DMS79 treated with DMSO at 0.1 percent for 48 hours (cell line): ENCODE measurements at places on chromosomes 13 and 19.

GRCh38 chr19:38862321-38863059 lies 12.7 kb upstream of the HNRNPL start:
- DNase-seq = peak; percentile 98

- DNase-seq = no peak
These were observed 28.4 kb downstream of the UBAC2 start for GRCh38 chr13:99228737-99229691.

GRCh38 chr13:22169473-22169872 lies 498.6 kb downstream of the FGF9 start:
- DNase-seq = no peak

- no peak for DNase-seq
These were observed 995.9 kb downstream of the UQCRFS1 start for GRCh38 chr19:28217022-28217421.

GRCh38 chr19:35052599-35053190 lies 11.2 kb downstream of the HPN start:
- no peak for DNase-seq

GRCh38 chr19:41530761-41531301 lies 45.1 kb upstream of the CEACAM21 start:
- no peak for DNase-seq

GRCh38 chr13:64849196-64849595 lies 2380.9 kb downstream of the PCDH9 start:
- DNase-seq = no peak

- DNase-seq = no peak
These were observed 157.8 kb downstream of the TNFSF13B start for GRCh38 chr13:108427355-108427754.

GRCh38 chr13:37109051-37109678 lies 3.7 kb upstream of the CSNK1A1L start:
- peak; percentile 64 for DNase-seq

- no peak for DNase-seq
These were observed 79.9 kb upstream of the RAP2A start for GRCh38 chr13:97353927-97354675.

GRCh38 chr19:49746206-49746958 lies 16.7 kb downstream of the TSKS start:
- no peak for DNase-seq

- DNase-seq = no peak
These were observed 62.0 kb upstream of the EDNRB start for GRCh38 chr13:77980592-77980991.

- peak; percentile 98 for DNase-seq
These were observed at the start of gene TECR for GRCh38 chr19:14529254-14530004. Gene TECR, plus strand, starts transcription at chr19:14529594. Its CDS starts 103 bp downstream, at chr19:14529697.

- DNase-seq = peak; percentile 66
These were observed 120.0 kb downstream of the ITGBL1 start for GRCh38 chr13:101572456-101572855.

DNA sequence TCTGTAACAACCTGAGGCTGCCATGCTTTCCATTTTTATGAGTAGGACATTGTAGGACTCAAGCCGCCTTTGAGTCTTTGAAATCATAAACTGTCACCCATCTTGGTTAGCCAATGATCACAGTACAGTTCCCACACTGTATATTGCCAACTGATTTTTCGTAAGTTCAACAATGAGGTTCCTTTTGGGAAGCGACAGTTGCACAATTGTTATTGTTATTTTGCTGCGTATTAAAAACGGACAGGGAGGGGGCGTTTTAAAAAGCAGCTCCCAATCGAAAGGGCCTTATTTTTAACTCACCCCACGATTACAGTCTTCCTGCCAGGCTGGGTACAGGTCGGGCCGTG lies 601 bp downstream of the SLC46A3 start:
- DNase-seq = no peak

DNA sequence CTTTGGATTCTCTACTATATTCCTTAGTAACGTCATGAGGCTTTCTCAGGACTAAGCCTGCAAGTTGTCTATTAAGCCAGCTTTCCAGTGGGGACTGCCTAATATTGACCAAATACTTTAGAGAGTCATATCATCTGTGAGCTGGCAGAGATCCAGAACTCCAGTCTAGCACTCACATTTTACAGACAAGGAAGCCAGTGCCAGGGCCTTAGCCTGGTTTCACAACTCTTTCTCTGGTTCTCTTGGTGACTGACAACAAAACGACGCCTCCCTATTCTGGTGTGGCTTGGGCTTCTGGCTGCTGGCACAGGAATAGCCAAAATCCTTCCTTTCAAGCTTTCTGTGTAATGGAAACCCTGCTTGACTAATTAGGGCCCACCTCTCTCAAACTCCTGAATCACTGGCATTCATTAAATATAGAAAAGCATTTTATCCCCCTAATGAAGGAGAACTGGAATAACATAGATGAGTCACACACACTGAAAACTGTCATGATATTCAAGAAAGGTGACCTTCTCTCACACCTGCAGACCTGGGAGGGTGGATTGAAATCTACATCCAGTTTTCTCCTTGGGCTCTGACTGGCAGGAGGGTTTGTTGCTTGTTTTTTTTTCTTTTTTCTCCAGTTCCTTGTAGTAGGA lies 75.2 kb upstream of the UBL3 start:
- DNase-seq = peak; percentile 85

- no peak for DNase-seq
These were observed 803 bp downstream of the FLT3 start for GRCh38 chr13:28099396-28100149.

GRCh38 chr19:45142726-45143110 lies 18.1 kb downstream of the NKPD1 start:
- DNase-seq = no peak

DNA sequence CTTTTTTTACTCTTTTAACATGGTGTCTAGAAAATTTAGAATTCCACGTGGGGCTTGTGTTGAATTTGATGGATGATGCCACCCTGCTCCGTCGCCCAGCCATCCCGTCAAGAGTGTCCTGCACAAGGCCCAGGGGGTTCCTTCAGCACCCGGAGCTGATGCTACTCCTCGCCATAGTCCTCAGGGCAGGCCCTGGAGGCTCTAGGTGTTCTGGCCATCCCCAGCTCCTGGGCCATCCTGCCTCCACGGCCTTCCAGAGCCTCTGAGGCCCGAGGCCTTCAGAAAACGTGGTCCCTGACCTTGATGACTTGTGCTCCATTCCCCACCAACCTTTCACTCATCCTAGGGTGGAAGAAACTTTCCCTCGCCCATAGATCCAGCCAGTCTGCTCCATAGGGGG lies 3.3 kb downstream of the AKT1S1 start:
- no peak for DNase-seq

- no peak for DNase-seq
These were observed 7.0 kb upstream of the ZNF69 start for GRCh38 chr19:11880598-11880997.
